ENCODE measurements at places on chromosomes 5 and 9. TPM values are rescaled to one million over a fixed set of nuclear protein-coding genes. Genes with fewer than 3 reads are reported as not detected.

TRPM6 gene
- 0.10 TPM for total RNA-seq

DNA sequence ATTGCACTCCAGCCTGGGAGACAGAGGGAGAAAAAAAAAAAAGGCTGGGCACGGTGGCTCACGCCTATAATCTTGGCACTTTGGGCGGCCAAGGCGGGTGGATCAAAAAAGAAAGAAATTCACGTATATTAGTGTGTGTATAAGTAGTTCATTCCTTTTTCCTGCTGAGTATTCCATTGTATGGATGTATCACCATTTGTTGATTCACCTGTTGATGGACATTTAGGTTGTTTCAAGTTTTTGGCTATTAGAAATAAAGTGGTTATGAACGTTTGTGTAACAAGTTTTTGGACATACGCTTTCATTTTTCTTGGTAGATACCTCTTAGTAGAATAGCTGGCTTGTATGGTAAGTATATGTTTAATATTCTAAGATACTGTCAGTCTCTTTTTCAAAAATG lies 28.5 kb downstream of the ZNF131 start:
- no peak for DNase-seq

SECISBP2 gene
- 34.7 TPM for total RNA-seq

- no peak for DNase-seq
Observed at GRCh38 chr5:115801984-115802383, 14.5 kb downstream of the CDO1 start.

GRCh38 chr5:79850941-79851340 lies 140.1 kb downstream of the MTX3 start:
- no peak for DNase-seq

DNA sequence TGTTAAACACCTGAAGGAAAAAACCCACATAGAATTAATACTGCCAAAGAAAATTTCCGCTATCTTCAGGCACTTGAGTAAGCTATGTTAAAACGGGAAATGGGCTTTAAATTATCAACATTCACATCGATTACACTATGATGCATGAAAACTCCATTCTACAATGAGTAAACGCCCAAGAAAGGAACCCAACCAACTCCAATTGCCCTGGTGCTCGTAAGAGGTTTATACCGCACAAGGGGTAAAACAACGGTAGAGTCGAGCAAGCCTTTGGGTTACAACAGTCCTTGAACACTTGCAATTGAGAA lies 1.0 kb downstream of the AGTPBP1 start:
- no peak for DNase-seq

DNA sequence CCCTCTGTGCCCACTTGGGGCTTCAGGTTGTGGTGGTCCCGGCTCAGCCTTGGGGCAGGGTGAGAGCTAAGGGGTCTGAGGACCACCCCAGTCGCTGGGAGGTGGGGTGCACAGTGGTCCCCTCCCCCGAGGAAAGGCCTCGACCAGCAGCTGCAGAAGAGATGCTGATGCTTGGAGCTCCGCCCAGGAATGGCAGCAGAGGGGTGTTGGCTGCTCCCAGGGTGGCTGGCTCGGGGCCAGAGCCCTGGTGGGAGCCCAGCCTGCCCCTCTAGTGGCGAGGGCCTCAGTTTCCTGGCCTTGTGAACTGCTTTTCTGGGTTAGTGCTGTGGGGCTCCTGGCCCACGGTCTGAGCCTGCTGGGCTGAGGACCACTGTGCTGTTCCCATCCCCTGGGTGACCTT lies 1.2 kb downstream of the DIPK1B start:
- DNase-seq: no peak

TRIM7 gene
- total RNA-seq: 2.9 TPM

DNA sequence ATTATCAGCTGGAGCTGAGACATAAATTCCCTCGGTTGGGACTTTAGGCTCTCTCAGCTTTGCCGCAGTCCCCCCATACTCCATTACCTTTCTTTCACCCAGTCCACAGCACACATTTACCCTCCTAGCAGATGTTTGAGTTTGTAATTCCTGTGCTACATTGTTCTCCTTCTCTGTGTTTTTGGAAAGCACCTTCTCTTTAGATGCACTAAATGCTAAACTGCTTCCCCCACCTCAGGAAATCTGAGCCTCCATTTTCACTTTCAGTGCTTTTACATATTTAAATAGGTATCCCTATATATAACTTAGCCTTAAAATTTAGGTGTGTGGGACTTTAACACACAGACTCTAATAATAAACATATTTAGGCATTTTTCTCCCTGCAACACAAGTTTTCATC lies 356.9 kb downstream of the NFIB start:
- DNase-seq: no peak

GRCh38 chr9:23145467-23145866 lies 680.6 kb downstream of the ELAVL2 start:
- DNase-seq: no peak

DNA sequence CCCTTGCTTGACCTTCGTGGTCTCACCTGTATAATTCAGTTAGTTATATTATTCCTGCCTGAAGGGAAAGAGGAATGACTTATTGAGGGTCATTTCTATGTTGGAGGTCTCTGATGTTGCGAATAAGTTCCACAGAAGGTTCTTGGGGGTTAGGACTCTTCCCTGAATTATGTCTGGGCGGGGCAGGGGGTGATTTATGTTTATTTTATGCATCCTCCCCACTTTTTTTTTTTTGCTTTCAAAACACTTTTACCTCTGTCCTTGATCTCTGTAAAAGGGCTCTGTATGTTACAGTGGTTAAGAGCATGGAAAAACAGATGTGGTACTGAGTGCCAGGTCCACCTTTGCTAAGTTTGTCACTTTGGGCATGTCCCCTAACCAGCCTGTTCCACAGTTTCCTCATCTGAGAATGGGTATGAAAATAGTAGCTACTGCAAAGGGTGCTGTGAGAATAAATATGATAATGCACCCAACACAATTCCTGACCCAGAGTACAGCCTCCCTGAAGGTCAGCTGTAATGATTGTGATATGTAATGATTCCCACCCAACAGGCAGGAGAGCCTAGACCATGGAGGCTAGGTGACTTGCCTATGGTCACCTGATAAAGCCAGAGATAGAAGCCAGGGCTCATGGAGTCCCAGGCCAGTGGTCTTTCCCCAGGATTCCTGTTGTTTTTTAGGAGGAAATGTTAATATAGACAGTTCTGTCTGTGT lies 54.8 kb downstream of the SLC22A5 start:
- DNase-seq: no peak

GRCh38 chr9:93580654-93581380 lies 4.4 kb downstream of the PHF2 start:
- no peak for DNase-seq

ECM2 gene
- not detected for total RNA-seq

SARDH gene
- 6.5 TPM for total RNA-seq

- no peak for DNase-seq
Observed at GRCh38 chr9:136803551-136804508, 3.9 kb upstream of the RABL6 start.

TLR4 gene
- total RNA-seq: not detected

All from activated CD4-positive, alpha-beta memory T cell treated with anti-CD3 and anti-CD28 coated beads for 36 hours (primary cell).